ENCODE measurements at places on chromosomes 7 and 10.
A peak's percentile ranks its signal among the peaks of the same experiment; 100 is the strongest.

- DNase-seq = no peak
Observed at GRCh38 chr7:50393076-50393475, 57.1 kb downstream of the FIGNL1 start.

DNA sequence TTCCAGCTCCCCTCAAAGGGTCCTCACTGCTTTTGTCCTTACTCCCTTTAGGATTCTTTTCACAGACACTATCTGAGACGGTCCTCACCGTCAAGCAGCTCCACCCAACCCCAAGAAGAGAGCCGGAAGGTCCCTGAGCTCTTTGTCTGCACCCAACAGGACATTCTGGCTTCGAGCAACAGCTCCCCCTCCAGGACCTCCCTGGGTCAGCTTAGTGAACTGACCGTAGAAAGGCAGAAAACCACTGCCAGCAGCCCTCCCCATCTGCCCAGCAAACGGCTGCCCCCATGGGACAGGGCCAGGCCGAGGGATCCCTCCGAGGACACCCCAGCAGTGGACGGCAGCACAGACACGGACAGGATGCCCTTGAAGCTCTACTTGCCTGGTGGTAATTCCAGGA, 19.9 kb downstream of the MINDY4 start:
- no peak for DNase-seq

GRCh38 chr7:74228951-74229900, 19.4 kb downstream of the LAT2 start:
- DNase-seq = no peak

DNA sequence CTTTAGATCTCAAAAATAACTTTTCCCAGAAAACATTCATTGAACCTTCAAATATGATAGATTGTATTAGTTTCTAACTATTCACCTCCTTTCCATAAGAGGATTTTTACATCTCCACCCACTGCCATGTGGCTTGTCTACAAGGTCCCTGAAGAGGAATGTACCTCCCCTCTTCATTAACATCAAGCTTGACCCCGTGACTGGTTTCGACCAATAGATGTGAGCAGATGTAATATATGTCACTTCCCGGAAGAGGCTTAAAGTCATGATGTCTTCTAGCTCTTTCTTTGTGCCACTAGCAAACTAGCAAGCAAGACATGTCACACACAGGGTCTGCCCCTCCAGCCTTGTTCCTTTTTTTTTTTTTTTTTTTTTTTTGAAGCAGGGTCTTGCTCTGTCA, 6.9 kb downstream of the BAZ1B start:
- DNase-seq = no peak

DNA sequence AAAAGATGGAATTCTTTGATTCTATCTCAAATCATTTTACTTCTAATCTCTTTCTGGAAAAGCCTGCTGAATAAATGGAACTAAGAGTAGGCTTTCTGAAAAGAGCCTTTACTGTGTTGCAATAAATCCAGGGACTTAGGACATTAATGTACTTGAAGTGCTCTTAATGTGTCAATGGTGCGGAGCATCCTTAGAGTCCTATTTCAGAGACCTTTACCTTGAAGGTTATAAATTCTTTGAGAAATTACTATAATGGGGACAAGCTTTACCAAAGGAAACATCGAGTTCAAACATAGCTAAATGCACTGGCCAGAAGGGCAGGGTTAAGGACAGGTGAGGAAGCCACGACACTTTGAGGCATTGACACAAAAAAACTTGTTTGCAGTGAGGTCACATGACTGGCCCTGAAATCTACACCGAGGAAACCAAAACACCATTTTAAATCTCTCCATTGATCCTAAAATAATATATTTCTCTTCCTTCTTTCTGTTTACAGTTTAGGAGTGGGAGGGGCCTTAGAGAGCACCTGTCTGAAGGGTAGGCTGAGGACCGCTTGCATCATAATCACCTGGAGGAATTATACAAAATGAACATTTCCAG, 48.1 kb upstream of the EXOC6 start:
- DNase-seq = no peak

- no peak for DNase-seq
Observed at GRCh38 chr10:68330852-68331454, 911 bp upstream of the HNRNPH3 start.

DNA sequence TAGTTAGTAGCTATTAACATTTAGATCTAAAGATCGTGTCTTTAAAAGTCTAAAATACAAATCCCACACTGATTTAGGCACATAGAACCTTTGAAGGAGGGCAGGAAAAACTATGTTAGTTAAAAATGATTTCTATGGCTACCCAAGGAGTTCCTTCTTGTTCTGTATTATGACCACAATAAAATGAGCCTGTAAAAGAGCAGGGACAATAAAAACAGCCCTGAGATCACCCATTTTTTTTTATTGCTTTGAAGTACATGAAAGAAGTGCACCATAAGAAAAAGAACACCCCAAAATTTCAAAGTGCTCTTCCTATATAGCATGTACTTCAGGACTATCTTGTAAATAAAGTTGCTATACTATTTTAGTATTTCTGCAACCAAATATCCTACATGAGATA, 29.8 kb downstream of the RTKN2 start:
- no peak for DNase-seq

DNA sequence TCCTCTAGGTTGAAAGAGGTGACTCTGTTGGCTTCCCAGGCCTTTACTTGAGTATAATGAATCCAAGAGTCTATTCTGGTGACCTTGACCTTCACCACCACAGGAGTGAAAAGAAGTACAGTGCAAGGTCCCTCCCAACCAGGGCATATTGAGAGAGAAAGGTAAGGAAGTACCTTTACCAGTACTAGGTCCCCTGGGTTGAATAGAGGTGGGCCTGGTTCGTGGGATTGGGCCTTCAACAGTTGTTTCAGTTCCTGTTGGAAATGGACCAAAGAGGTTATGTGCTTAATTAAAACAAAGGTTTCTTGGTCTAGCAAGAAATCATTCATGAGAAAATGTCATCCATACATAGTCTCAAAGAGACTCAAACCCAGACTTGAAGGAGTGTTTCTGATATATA, 6.4 kb upstream of the SFTPA1 start:
- DNase-seq = no peak

GRCh38 chr10:24651923-24652322, 71.8 kb downstream of the ARHGAP21 start:
- no peak for DNase-seq

DNA sequence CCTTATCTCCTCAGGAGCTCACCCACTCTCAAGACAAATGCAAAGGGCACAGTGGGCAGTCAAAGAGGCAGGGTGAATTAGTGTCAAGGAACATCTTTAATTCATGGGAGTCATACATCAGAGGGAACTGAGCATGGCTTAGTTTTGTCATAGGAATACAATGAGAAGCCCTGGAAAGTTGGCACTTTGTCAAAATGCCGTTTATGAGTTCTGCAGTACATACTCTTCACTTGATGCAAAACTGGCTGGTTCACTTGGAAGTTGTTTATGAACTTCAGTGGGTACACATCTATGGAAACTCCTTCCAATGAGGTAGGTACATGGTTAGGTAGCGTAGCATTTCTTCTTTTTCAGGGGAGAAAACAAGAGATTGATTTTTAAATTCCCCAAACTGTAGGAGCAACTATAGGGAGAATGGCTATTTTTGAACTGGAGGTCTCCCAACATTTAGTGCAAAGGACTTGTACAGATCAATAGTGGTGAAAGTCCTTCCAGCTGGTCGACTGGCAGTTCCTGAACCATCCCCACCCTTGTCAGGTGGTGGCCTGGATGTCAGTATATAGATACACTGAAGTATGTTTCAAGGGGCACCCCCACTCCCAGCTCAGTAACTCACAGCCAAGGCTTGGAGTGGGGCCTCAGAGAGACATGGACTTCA, 580.5 kb downstream of the REEP3 start:
- no peak for DNase-seq

DNA sequence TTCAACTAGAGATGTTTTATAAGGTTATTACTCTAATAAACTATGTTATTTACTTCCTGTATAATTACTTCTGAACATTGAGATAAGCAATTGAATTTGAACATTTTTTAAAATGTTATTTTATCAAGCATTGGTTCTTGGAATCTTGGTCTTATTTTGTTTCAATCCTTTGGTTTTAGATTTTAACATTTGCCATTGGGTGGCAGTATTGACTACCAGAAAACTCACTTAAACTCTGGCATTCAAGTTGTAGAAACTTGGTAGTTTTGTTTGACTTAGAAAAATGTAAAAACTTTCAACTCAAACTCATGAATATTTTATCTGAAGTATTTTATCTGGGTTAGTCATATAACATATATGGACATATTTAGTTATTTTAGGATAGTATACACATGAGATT, 48.1 kb downstream of the ATRNL1 start:
- no peak for DNase-seq

DNA sequence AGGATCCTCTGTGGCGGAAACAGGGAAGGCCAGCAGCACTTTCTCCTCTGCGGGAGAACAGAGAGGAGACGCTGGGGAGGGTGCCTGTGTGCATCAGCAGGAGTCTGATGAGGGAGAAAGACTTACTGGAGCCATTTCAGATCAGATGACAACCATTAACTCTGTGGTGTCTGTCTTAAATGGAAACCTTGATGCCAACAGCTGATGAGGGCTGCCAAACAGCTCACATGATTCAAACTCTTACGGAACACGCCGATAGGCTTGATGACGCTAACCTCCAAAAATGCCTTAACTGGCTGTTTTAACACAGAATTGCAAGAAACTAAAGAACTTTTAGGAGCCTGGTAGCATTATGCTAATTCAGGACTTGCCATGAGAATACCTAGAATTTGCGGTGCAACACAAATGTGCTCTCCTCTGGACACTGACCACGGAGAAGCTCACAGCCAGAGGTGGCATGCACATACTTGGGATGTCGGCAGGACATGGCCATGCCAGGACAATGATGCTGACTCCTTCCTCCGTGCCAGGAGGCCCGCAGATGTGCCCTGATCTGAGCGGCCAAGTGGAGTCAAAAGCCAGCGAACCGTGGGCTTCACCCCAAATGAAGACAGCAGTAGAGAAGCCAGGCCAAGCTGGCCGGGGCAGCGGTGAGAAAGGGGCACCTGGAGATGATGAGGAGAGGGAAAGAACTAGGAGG, 154.9 kb downstream of the ZMYND11 start:
- DNase-seq = no peak

- no peak for DNase-seq
Observed at GRCh38 chr10:104233817-104234216, 1.7 kb upstream of the CFAP43 start.

DNA sequence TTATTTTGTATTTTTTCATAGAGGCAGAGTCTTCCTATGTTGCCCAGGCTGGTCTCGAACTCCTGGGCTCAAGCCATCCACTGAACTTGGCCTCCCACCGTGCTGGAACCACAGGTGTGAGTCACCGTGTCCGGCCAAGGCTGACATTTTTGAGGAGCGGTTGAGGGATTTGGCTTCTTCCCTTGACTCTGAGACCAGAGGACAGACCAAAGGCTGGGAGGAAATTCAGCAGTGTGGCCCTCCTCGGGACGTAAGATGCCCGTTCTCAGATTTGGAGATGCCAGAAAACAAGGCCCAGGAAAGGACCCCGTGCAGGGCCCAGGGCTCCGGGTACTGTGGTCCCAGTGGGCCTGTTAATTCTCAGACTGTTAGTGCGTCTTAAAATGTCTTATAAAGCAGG, 146.2 kb downstream of the WDR37 start:
- no peak for DNase-seq

DNA sequence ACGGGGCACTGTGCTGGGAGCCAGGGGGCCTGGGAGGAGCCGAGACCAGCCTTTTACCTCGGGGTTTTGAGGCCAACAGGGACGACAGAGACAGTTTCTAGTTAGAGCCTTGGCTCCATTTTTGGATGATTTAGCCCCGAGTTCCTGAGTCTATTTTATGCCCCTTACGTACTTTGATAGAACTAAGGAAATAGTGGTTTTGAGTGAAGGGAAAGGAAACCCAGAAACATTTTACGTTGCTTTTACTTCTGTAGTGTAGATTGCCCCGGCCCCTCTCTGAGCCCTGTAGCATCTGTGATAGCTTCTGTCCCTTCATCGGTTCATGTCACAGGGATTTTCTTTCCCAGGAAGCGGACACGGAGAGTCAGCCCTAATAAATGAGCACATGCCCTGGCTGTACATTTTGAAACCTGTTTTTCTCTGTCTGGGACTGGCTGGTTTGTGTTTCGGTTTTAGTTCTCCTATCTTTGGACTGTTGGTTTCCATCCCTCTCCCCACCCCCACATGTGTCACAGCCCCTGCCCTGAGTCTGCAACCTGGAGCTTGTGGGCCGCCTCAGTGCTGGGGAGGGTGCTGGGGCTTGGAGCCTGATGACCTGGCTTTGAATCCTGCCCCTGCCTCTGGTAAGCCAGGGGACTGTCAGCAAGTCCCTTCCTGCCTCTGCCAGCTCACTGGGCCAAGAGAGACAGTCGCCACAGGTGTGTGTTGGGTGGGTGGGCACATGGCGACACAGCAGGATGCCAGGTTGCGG, 6.9 kb upstream of the ORAI2 start:
- DNase-seq = peak; percentile 90

DNA sequence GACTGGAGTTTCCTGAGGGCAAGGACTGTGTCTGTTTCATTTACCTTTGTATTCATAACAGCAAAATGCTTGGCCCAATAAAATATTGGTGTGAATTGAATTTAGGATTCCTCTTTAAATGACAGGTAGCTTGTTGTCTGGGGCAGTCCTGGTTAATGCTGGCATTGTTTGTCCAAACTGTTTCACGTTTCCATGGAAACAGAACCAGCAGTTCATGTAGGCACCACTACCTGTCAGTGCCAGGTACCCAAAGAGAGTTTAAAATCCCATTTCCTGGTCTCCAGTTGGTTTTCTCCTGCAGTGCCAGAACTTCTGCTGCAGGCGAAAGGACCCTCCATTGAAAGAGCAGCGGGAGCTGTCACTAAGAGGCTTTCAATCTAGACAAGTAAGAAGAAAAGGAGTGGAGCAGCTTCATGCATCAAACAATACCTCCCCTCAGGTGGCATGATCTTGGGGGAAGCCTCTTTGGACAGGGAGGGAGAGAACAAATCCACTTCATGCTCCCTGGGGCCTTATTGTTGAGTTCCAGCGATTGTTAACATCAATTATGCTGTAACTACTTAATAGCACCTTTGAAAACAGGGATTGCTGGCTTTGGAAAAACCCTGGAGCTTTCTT, 109.6 kb downstream of the KIF20B start:
- no peak for DNase-seq

All from naive B cell (primary cell).